ENCODE measurements at places on chromosomes 7 and 10.

DNA sequence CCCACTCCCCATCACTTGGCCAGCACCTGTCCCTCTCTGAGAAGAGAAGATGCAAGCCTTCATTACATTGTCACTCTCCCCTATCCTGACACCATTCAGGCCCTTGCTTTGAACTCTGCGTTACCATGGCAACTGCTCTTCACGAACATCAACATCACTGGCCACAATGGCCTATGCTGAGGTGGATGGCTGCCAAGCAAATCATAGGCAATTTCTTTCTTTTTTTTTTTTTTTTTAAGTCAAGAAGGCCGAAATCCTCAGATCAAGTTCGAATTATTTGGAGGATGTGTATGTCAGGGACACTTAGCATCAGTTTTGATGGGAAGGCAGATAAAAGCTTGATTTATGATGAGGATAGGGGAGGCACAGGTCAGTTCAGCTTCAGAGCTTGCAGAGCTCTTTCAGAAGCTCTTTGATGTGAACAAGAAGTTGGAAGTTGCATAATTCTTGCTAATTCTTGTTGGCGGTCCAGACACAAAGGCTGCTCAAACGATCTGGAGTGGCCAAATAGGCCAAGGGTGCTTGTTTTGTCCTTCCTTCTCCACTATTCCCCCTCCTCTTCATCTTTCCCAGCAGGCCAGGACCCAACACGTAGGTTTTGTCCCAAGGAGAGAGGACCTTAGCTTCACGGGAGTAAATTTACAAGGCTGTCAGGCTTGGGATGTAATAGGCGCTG is 179.9 kb upstream of the NPVF start:
- DNase-seq: no peak

GRCh38 chr10:36451391-36451970 is 673.9 kb upstream of the ANKRD30A start:
- no peak for DNase-seq

DNA sequence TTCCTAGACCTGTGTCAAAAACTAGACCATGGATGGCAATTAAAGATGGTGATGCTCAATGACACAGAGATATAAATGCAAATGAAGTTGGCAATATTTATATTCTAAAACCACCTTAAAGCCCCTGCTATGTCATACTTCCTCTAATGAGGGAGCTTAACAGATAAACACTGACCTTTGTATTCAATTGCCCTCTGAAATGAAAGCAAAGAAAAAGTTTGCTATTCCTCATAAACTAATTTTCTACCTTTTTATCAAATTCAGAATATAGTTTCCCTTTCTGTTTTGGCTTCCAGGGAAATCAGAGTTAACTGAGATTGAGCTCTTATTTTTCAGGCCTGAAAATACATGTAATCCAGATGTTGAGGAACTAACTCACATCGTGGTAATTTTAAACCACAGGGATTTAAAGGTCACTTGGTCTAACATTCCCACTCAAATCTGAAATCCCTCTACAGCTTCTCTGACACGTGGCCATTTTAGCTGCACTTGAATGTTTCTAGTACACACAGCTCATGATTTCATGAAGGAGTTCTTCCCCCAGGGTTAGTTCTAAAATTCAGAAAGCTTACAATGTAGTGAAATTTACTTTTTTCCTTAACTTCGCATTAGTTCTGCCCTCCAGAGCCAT is 37.9 kb upstream of the ABCB5 start:
- no peak for DNase-seq

DNA sequence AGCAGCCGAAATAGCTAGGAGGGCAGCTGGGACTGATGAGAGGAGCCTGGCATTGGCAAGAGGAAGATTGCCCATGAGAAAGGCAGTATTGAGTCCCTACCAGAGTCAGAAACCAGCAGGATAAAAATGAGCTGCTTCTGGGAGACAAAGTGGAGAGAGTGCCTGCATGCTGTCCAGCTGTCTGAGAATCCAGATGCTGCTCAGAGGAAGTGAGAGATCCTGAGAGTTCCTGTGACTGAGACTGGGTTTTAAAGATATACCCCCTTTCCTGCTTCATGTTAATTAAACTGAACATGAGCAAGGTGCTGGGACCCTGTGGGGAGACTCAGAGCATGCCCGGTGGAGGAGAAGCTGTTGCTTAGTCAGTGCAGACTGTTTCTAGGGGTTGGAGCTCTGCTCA is 107.5 kb downstream of the KIF20B start:
- DNase-seq: no peak

DNA sequence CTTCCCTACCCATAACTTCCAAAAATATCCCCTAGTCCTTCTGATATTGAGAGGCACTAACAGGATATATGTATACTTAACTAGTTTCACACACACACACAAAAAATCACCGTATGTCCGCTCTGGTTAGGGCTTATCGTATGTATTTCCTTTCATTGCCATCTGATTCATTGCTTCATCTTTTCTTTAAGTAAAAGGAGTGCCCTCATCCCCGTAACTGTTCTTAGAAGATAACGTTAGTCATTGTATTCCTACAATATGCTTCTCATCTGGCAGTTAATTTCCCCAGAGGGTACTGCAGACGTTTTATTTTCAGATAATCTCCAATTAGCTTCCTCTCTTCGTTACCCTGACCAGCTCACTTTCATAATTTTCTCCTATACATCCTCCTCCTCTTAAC is 37.3 kb downstream of the NRCAM start:
- DNase-seq: no peak

DNA sequence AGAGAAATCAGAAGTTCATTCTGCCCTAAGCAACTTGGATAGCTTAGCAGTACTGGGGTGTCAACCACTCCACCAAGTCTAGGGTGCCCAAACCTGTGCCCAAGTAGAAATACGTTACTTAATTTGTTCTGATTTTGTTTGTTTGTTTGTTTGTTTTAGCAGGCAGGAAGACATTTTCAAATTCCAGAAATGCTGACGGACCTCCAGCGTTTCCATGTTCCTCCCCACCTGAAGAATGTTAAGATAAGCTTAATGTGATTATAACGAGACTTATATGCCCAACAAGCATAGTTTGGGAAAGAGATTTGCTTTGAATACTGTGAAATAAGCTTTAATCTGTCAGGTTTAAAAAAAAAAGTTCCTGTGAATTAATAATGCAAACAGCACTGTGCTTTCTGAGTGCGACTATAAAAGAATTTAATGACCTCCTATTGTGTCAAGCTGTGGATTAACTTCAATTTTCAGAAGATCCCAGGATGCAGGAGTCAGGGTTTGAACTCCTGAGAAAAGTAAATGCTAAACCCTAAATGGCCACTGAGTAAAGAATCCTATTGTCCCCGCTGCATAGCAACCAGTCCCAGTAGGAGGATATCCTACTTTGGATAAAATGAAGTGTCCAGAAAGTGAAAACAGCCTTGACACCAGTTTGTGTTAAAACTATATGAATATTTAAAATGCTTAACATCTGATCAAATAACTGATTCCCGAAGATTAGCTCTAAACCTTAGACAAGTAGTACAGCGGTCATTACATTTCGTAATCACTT is 56.5 kb downstream of the LYZL1 start:
- no peak for DNase-seq

DNA sequence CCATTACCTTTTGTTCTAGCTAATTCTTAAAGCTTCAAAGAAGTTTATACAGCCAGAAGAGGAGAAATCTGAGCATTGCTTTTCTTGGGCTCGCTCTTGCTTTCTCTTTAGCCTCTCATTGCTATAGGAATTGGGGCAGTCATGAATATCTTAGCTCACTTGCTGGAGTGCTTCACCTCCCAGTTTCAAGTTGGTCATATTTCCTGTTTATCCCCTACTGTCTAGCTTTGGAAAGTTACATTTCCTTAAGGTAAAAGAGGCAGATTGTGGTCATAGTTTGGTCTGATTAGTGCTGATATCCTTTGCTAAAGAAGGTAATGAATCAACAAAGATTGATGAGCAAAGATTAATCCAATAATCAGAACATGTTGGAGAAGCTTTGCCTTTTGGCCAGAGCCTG is 77.7 kb upstream of the GLI3 start:
- no peak for DNase-seq

- no peak for DNase-seq
Observed at GRCh38 chr7:112067632-112068540, 138.3 kb downstream of the DOCK4 start.

DNA sequence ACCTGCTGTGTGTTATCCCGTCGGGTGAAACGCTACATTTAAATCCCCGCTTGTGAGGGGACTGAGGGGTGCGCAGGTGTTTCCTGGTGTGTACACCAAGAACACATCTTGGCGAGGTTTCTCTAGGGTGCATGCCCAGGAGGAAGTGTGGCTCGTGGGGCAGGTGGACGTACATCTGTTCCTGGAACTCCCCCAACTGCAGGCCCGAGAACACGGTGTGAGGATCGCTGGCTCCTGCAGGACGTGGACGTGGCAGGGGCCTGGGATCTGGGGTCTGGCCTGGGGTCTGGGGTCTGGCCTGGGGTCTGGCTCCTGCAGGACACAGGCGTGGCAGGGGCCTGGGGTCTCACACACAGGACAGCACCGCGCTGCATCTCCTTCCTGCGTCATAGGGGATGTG is 10.1 kb downstream of the KNDC1 start:
- DNase-seq: no peak

DNA sequence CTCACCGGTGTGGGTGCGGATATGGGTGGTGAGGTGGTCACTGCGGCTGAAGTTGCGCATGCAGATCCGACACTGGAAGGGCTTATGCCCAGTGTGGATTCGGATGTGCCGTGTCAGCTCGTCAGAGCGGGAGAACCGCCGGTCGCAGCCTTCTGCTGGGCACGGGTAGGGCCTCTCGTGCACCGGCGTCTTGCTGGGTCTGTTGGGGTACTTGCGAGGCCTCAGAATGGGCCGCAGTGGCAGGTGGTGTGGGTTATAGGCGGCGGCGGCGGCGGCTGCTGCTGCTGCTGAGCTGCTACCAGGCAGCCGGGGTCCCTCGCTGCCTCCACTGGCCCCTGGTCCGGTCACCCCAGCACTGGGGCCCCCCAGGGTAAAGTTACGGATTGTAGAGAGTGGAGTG is 2.7 kb downstream of the EGR2 start:
- peak; percentile 17 for DNase-seq
